Stimulated activated CD8-positive, alpha-beta memory T cell treated with anti-CD3 and anti-CD28 coated beads, Interleukin-4, amount 100 ng/mL, for 1 hour (primary cell): ENCODE measurements at places on chromosomes 4 and X.

GRCh38 chrX:34404386-34405070 lies 252.6 kb downstream of the TMEM47 start:
- no peak for DNase-seq

- no peak for DNase-seq
Measured at GRCh38 chr4:29852537-29852936, 867.6 kb upstream of the PCDH7 start.

GRCh38 chr4:147326591-147326990 lies 154.3 kb upstream of the EDNRA start:
- no peak for DNase-seq

DNA sequence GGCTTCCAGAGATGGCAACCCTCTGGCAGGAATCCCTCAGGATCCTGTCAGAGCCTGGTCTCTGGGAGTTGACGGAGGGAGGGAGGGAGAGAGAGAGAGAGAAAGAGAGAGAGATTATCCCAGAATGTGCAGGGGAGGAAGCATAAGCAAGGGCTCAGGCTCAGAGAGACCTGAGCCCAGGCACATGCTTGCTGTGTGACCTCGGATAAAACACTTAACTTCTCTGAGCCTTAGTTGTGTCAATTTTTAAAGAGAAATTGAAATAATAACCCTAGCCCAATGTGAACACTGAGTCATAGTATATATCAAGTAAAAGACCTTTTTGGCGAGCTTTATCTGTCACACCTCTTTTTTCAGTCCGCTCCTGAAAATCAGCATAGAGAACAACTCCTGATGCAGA lies 473 bp upstream of the USP51 start:
- no peak for DNase-seq

- DNase-seq = no peak
Measured at GRCh38 chrX:54818221-54818620, 10.7 kb downstream of the MAGED2 start.

DNA sequence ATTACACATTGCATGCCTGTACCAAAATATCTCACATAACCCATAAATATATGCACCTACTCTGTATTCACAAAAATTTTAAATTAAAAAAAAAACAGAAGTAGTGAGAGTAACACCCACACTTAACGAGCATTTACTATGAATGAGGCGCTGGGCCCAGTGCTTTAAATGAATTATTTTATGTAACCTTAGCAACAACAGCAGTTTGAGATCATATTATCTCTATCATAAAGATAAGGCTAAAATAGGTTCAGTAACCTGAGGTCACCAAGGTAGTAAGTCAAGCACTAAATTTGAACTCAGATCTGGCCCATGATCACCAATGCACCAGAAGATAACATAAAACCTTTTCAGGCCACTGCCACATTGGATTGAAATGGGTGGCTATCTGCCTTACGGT lies 5.3 kb upstream of the PROM1 start:
- DNase-seq = no peak

- DNase-seq = no peak
Measured at GRCh38 chrX:74557378-74557777, 57.0 kb downstream of the RLIM start.
